ENCODE measurements at places on chromosomes 4 and X.
A peak's percentile ranks its signal among the peaks of the same experiment; 100 is the strongest.

- DNase-seq = no peak
Measured at GRCh38 chrX:132741689-132742088, 216.7 kb downstream of the HS6ST2 start.

DNA sequence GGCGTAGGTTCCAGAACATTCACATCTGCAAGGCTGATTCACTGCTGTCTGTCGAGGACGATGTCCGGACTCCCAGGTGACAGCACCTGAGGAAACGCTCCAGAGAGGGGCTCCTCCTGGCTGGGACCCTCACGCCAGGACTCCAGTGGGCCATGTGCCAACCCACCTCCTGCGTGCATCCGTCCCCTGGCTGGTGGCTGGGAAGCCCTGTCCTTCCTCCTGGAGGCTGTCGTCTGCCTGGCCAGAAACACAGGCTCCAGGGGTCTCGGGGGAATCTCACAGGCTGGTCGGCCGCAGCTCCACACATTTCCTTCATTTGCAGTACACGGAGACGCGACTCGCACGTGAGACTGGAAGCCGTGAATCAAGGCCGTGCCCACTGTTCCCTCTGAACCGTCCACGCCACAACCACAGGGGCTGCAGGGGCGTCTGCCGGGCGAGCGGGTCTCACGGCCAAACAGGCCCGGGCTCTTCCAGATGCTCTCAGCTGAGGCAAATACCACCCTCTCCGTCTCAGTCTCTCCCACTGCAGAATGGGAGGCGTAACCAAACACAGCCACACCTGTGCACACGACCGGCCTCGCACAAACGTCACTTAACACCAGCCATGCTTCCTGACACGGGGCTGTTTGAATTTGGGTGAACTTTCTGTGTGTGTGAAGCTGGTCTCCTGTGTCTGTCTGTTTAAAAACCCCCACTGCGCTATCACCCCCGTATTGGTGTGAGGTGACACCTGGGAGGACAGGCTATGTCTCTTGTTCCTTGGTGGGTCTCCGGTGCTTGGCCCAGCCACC lies 38.7 kb upstream of the MXD4 start:
- no peak for DNase-seq

DNA sequence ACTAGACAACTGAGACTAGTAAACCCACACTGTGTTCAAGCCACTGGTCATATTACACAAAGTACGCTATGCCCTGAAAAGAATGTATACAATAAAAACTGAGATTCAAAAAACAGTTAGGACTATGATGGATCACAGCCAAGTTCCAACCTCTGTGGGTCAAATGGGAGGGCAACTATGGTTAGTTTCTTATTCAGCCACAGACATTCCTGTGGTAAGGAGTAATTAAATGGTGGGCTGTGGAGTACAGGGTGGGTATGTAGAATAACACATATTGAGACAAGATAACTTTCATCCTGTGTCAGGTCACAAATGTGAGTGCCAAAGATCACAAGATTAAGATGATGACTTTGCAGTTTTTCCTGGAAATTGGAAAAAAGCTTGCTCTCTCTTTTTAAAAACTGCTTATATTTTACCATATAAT lies 167.2 kb downstream of the NPNT start:
- peak; percentile 7 for DNase-seq

DNA sequence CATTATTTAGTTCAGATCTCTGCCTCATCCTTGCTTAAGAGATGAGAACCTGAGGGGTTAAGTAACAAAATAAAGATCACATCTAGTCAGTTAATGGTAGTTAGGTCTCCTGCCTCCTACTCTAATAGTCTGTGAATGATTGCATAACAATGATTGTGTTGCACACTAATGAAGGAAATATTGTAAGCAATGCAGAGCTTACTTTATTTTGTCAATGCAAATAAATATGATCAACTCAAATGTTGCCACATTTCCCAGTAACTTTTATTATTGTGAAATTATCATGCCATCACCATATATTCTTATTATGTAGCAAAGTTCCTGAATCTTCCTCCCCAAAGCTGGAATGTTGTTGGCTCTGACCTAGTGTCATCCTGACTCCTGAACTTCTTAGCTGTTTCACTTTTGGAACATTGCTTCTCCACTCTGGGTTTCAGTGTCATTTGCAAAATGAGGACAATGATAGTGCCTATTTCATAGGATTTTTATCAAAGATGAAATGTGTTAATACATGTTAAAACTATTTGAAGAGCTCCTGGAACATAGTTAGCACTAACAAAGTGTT lies 17.0 kb upstream of the GABRA4 start:
- DNase-seq = no peak

DNA sequence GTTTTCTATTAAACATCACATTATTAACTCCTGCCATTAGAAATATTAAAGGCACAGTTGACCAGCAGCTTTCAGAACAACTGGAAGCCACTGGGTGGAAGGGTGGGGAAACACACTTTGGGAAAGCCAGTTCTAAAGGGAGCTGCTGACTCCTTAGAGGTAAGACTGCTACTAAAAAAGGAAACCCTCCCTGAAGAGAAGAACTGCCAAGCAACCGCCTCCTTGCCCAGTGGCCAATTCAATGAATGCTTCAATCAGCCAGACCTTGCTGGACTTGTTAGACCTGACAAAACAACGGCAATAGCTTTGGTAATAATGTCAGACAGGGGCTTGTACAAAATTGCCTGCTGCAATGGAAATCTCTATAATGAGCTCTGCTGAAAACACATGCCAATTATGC lies 15.6 kb downstream of the OPHN1 start:
- DNase-seq = no peak

GRCh38 chrX:150880808-150881165 lies 17.7 kb downstream of the CD99L2 start:
- no peak for DNase-seq

- DNase-seq = peak; percentile 13
Measured at GRCh38 chr4:102564399-102565059, 63.4 kb downstream of the NFKB1 start.

DNA sequence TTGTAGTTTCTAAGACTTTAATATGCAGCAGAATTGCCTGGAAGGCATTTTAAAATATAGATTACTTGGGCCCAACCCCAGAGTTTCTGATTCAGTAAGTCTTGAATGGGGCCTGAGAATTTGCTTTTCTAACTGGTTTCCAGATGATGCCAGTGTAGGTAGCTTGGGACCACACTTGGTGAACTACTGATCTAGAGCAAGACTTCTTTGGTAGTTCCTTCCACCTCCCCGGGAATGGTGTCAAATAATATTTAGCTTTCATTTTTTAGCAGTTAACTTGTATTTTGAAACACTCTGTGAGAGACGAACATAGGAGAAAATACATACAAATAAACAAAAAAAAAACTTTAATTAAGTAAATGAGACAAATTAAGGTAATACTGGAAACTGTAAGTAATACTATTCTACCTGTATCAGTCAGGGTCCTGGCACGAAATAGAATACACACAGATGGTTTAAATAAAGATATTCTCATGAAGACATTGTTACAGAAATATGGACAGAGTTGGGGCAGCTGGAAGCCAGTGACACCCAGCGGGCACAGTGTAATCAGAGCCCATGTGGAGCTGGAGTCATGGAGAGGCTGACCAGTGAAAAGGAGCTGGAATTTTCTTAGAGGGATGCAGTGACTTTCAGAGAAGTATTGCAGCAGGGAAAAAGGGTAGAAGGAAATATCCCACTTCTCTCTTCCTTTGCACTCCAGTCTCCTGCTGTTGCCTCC lies 905.7 kb downstream of the CCSER1 start:
- no peak for DNase-seq

DNA sequence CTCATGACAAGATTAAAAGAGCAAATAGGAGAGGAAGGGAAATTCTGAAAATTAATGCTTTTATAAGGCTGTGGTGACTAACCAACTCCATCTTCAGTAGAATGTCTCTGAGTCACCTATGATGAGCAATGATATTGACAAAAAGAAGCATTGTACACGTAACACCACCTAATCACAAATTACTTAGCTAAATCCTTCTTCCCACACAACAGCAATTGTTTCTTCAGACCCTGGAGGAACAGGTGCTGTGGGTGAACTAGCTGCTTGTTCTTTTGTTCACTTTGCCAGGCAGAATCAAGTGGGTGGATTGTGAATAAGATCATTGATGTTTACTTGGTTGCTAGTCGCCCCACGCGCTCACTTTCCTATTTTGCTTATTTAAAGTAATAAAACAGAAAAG lies 315.5 kb downstream of the CAMK2D start:
- no peak for DNase-seq

GRCh38 chrX:138756234-138756633 lies 44.7 kb upstream of the FGF13 start:
- DNase-seq = no peak
